Activated CD8-positive, alpha-beta memory T cell treated with anti-CD3 and anti-CD28 coated beads for 4 hours (primary cell): ENCODE measurements at places on chromosomes 6 and 20.
A peak's percentile ranks its signal among the peaks of the same experiment; 100 is the strongest.

DNA sequence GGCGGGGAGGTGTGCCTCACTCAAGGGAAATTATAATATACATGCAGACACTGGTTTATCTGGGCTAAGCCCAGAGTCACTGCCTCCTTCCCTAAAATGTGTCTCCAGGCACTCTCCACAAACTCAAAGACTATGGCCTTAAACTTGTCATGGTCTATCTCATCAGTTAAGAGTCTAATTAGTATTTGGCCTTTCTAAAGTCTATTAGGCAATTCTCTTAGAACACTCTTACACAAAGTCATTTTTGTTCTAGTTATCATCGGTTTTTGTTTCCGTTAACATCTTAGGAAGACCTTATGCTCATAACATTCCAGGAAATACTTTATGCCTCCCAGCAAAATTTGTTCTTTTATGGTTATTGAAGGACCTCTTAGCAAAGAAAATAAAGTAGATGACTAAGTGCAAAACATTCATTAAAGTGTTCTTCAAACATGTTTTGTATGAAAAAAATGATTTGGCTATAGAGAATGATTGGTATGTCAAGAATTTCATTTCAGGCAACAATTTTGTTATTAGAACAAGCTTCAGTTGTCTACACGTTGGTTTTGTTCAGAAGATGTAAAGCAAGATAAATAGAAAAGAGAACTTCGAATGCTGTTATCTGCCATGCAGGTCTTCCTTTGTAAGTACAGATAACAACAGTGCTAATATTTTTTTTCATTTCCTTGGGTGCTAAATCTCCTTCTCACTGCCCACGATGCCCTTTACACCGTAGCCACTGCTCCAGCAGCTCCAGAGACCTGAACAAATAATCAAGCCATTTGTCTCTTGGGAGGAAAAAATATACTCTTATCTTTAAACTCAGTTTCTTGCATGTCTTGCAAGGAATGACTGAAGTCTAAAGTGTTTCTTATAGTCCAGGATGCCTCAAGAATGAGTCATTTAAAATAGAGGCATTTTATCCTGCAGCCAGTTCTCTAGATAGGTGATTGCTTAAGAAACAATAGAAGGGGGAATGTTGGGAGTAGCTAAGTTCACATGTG is 170.4 kb downstream of the HTR1B start:
- DNase-seq: no peak

- no peak for DNase-seq
Measured at GRCh38 chr20:8357703-8358102, 225.6 kb downstream of the PLCB1 start.

DNA sequence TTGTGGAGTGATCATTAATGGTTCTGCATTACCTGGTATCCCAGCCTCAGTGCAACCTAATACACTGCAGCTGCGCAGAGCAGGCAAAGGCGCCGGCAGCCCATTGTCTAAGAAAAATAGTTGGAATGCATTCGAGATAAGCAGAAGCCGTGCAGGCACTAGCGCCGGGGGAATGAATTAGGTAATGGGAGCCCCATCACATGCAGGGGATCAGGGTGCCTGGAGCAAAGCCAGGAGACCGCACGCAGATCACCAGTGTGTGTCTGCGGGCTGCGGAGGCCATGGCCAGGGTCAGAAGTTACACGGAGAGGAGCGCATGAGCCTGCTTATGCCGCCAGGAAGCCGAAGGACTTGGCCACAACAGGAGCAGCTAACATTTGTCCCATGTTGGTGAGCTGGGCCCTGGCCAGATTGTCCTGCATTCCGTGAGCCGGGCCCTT is 156.8 kb downstream of the DLL1 start:
- DNase-seq: no peak

GRCh38 chr6:169938262-169938701 is 186.9 kb downstream of the ERMARD start:
- no peak for DNase-seq

DNA sequence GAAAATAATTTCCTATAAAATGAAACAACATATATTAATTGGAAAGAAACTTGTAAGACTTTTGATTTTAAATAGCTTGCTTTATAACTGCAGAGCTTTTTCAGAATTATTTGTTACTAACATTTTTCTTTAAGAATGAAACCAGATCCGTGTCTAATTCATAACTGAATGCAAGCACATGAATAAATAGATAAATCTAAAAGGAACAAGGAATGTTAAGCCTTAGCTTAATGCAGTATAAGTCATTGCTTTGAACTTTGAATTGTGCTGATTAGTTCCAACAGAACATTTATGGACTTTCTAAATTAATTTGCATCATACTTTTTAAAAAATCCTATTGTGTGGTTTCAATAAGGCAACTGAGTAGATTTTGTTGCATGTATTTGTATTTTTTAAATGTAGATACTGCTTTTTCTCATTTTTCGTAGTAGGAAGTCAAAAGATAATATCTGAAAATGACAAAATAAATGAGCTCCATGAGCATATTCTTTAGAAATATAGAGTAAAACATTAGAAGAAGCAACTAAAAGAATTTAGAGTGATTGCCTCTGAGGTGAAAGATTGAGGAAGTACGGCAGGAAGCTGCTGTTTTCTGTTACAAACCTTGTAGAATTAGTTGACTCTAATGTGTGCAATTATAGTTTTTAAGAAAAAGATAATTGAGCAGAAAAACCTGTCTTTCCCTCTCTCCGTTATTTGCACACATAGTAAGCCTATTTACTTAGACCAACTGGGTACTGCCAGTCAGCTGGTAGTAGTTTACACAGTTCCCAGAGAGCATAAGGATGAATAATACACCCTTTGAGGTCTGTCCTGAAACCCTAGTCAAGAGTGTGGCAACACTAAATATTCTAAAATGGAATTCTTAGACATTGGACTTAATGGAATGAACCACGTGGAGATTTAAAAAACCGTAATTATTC is 32.6 kb upstream of the SLC35D3 start:
- no peak for DNase-seq

DNA sequence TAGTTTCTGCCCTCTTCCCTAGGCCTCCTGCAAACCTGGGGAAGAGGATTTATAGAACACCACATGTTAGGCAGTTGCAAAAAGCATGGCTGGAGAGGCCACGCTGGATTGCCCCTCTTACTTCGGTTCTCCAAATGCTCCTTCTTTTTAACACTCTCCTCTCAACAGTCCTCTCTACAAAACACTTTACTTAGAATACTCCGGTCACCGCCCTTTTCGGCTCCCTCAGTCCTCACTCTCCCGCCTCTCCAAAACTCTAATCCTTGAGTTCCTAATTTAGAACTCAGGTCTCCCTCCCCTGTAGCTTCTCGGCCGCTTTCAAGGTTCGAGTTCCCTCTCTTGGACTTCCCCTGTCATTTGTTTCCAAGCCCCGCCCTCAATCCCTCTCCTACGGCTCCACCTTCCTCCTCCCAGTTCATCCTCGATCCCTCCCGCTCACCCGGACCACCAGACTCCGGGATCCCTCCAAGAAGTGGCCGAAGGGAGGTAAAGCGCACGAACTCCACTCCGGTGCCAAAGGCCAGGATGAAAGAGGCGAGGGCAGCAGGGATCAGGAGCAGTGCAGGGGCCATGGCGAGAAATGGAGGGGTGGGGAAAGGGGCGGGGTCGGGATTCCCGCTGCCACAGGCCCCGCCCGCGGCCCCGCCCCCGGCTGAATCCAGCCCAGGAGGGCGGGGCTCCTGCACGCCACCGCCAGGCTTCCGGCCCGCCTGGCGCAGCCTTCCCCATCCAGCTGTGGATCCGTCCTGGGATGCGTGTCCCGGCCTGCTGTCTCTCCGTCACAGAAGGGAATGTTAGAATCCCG is at the start of gene NRM:
Gene NRM (minus strand): TSS at position 582 of the 805 bp plus-strand sequence. CDS start 10 bp downstream, at position 572.
- DNase-seq: peak; percentile 42

- no peak for DNase-seq
Measured at GRCh38 chr6:88709819-88710246, 253.6 kb downstream of the RNGTT start.

- DNase-seq: no peak
Measured at GRCh38 chr6:36676141-36677058, 2.1 kb upstream of the CDKN1A start.

GRCh38 chr20:61953037-61954021 is 112.4 kb downstream of the TAF4 start:
- no peak for DNase-seq

DNA sequence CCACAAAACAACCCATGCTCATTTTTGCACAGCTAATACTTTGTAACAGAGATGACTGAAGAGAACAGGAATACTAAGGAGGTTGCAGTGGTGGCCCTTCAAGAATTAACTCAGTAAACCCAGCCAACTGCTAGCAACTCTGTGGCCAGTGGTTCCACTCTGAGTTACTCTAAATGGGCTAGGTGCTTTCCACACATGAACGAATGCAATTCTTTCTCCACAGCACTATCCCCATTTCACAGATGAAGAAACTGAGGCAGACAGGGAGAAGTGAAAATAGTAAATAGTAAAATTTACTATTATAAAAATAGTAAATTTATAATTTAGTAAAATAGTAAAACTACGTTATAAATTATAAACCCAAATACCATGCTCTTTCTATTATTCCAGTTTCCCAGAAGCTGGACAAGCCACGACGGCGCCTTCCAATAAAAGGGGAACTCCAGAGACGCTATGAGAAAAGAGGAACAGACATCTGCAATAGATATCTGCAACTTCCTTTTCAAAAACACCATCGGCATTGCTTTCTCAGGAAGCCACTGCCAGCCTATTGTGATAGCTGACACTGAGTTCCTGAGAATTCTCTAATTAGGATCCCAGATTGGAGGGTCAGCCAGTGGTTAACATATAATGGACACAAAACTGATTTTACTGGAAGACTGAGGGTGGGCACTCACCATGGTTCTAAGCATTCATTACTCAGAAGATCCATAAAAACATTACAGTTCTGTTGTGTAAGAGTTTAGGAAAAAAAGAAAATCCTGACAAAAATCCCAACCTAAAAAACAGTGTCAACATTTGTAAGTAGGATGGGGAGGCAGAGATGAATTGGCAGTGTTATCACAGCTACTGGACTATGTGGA is 16.2 kb downstream of the FKBP1A start:
- no peak for DNase-seq

- DNase-seq: no peak
Measured at GRCh38 chr6:112501705-112502104, 154.6 kb downstream of the RFPL4B start.

DNA sequence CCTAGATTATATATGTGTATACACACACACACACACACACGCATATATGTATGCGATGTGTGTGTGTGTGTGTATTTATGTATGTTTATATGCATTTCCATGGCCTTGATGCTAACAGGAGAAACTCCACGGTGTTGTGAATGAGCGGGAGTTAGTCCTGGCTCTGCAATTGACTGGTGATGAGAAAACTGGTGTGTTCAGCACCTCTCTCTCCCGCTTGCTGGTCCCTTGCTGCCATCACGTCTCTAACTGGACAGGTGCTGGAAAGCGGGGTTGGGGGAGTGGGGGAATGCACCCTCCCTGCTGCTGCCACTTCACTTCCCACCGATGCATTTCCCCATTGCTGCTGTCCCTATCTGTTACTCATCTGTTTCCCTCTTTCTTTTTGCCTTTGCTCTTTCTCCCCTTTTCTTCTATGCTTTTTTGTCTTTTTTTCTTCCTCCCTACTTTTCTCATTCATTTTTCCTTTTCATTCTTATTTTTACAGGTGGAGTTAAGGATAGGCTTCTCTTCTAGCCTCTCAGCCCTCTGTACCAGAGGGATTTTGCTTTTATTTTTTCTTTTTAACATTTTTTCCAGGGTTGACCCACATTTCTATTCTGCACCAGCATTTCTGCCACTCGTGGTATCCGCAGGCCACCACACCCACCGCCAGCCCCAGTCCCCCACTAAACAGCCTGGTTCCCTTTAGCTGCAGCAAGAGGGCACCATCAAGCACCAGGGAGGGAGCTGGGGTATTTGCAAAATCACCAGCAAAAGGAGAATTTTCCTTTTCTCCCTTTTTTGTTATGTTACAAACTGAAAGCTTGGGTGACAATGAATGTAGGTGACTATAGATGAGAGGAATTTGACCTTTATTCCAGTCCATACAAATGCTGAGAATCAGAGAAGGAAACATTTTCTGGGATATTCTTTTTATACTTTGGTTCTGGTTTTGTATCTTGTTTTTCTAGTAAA is 115.6 kb downstream of the TCP11 start:
- DNase-seq: no peak

DNA sequence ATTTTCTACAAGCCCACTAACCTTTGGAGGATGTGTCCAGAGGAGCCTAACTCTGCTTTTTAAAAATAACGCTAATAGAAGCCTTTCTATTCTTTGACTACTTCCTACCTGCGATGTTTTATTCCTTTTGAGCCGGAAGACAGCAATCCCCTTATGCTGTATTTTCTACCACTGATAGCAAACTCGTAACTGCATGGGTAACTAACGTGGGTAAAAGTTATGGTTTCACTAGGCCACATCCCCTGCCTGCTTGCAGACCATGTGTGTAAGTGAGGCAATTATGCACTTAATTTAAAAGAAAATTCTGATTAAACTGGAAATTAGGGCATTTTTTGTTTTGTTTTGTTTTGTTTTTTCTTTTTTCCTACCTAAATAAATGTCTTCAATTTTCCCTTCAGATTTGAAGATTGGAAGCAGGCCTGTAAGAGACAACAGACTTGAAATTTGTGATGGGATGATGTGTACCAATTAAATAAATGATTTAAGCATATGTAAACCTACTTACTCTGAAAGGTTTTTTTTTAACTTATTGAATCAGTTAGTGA is 931 bp downstream of the UFL1 start:
- DNase-seq: no peak

DNA sequence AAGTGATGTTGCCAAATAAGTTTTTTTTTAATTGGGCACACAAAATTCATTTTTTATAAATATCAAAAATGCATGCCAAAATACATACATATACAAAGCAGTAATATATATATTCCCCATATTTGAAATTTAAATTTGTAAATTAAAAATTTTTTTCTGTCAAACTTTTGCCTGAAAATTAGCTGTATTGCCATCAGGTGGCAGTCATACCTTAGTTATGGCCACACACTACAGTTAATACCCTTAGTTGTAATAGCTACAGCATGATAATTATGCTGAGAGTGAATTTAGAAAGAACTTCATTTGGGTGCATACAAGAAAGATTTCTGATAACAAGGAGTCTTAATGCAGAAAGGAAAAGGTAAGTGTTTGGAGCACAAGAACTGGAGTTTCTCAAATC is 46.2 kb upstream of the SDHAF4 start:
- no peak for DNase-seq

- DNase-seq: no peak
Measured at GRCh38 chr6:18081025-18081668, 41.3 kb downstream of the NHLRC1 start.

GRCh38 chr6:37920667-37921066 is 101.1 kb downstream of the ZFAND3 start:
- no peak for DNase-seq

GRCh38 chr20:12740647-12741046 is 268.1 kb upstream of the SPTLC3 start:
- DNase-seq: no peak
